ENCODE measurements at places on chromosomes 4 and X.

DNA sequence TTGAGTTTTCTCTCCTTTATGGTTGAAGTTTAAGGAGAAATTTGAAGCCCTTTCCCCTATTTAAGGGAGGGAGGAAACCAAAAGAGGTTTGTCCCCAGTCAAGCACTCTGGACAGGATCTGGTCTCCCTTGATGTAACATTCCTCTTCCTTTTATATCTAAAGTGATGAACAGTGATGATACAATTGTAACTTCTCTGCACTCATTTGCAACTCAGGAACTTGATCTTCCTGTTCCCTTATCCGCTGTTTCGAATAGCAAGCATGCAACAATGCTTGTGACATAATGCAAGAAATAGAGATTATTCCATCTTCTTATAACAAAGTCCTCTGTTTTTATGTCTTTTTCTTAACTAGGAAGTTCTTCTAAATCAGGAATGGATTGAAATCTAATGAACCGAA is 18.3 kb downstream of the ALPK1 start:
- no peak for DNase-seq

GRCh38 chr4:150573534-150573933 is 8.4 kb upstream of the MAB21L2 start:
- DNase-seq = no peak

DNA sequence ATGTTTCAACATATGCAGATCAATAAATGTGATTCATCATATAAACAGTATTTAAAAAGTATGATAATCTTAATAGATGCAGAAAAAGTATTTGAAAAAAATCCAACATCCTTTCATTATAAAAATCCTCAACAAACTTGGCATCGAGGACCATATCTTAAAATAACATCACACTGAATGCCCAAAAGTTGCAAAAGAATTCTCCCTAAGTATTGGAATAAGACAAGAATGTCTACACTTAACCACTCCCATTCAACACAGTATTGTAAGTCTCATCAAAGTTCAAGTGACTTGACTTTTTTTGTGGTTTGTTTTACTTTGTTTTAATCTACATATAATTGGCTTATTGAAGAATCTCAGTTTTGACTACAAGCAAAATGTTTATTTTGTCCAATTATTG is 779.0 kb upstream of the SLIT2 start:
- DNase-seq = no peak

DNA sequence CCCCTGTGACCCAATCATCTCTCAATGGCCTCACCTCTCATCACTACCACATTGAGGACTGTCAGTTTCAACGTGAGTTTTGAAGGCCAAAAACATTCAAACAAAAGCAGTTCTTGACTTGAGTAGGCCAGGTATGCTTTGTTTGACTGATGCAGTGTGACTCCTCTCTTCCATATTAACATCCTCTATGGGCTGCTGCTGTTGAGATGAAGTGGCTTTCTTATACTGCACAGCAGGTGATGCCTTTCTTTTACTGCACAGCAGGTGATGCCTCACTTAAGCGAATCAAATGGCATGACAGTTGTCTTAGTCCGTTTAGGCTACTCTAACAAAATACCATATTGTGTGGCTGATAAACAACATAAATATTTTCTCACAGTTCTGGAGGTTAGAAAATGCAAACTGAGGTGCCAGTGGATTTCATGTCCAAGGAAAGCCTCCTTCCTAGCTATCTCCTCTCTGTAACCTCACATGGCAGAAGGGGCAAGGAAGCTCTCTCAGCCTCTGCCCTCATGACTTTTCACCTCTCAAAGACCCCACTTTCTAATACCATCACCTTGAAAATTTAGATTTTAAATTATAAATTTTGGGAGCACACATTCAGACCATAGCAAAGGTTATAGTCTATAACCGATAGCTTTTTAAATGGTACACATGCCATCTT is 2267.9 kb upstream of the AGA start:
- DNase-seq = no peak

Data from activated T-cell treated with anti-CD3 and anti-CD28 coated beads for 48 hours (primary cell).